Left ventricle myocardium superior (tissue), 1 donor: ENCODE measurements at places on chromosomes 11 and 22. TPM values are rescaled to one million over a fixed set of nuclear protein-coding genes. Genes with fewer than 3 reads are reported as not detected.

- no peak for DNase-seq
Observed at GRCh38 chr22:36769541-36770512, 6.1 kb downstream of the IFT27 start.

Gene DGCR6
- total RNA-seq, result 11.2 TPM

DNA sequence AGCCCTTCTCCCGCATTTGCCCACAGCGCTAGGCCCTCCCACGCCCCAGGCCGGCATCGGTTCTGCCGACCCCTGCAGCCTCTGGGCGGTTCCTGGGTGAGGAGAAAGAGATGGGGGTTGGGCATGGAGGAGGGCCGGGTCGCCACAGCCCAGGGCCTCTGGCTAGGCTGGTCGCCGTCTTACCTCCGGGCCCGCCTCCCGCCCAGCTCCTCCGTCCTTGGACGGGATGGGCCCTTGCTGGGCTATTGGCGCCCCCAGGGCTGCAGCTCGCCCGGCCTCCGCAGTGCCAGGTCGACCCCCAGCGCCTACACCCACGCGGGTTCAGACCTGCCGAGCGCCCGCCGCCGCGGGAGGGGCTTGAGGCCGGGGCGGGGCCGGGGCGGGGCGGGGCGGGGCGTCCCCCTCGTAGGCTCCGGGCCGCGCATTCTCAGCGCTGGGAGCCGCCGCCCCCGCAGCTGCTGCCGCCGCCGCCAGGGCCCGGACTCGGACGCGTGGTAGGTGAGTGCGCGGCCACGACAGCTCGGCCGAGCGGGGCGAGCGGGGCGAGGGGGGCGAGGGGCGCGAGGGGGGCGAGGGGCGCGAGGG, at the start of gene CD151:
Gene CD151, plus strand, starts transcription at position 424 of the 585 bp plus-strand sequence. CDS start 3,118 bp downstream, outside the sequence.
- DNase-seq, result peak; percentile 75

DNA sequence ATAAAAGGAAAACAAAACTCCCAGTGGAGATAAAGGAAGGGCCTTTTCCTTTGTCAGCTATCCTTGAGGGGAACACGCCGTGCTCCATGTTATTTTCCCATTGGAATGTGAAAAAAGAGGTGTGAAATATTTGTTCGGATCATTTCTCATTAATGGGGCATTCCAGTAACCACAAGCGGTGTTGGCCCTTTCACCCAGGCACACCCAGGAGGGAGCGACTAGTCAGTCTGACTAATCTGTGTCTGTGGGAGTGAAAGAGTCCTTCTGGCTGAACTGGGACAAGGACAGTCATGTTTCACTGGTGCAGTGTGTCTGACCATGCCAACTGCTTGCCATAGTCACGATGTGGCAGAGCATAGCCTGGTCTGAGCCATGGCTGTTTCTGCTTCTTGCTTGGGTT, 13.0 kb upstream of the MYEOV start:
- no peak for DNase-seq

Gene GPR83
- 0.17 TPM for total RNA-seq

GRCh38 chr11:128492903-128493569, 94.3 kb downstream of the ETS1 start:
- no peak for DNase-seq

DNA sequence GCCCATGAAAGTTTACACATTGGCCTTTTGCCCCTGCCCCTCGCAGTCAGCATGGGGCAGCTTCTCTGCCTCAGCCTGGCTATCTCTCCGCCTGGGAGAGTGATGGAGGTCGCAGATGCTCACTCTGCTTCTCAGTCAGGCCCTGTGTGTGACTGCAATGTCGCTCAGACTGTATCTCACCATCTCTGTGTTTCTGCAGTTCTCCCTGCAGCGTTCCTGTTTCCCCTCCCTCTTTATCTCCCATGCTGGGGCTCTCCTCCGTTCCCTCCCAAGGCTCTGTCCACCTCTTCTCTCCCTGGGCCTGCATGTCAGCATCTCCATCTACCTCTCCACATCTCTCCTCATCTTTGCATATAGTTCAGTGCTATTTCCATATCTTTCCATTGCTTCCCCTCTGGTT, 38.1 kb downstream of the SLC22A12 start:
- no peak for DNase-seq

DNA sequence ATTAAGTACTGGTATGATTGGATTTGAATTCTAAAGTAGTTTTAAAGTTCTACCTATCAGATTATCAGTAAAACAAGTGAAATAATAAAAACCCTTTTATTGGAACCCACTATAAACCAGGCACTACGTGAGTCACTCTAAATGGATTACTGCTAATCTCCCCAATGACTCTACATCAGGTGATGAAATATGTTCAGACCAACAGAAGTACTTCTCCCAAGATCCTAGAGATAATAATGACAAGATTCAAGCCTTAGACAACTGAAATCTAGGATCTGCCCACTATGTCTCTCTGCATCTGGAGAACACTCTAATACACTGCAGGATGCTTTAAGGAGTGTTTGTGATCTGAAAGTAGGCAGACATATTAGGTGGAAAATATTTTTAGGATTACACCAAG, 652.1 kb upstream of the CHORDC1 start:
- DNase-seq, result no peak

Gene C22orf31
- total RNA-seq, result not detected

DNA sequence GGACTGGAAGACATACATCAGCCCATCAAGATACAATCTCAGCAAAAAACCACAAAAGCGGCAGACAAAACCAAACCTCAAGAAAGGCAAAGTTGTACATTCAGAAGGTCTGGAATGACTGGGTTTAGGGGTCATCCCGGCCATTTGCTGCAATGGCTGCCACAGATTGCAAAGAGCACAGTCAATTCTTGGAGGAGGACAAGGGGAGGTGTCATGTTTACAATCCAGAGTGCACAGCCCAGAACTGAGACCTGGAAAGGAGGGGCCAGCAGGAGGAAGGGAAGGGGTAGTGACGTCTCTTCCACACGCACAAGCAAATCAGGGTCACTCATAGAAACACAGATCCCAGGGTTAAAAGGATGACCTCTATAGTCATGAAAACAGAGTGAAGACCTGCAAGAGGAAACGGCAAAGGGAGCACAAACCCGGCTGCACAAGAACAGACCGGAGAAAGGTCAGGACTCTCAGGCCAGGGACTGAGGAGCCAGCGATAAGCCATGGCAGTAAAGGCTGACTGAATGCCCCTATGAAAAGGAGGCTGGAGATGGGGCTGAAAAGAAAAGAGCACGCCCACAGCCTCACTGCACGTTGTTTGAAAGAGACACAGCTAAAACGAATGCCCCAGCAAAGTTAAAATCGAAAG, 18.2 kb upstream of the MUC5AC start:
- no peak for DNase-seq

- DNase-seq, result no peak
Observed at GRCh38 chr11:110032957-110033570, 60.1 kb upstream of the ZC3H12C start.

DNA sequence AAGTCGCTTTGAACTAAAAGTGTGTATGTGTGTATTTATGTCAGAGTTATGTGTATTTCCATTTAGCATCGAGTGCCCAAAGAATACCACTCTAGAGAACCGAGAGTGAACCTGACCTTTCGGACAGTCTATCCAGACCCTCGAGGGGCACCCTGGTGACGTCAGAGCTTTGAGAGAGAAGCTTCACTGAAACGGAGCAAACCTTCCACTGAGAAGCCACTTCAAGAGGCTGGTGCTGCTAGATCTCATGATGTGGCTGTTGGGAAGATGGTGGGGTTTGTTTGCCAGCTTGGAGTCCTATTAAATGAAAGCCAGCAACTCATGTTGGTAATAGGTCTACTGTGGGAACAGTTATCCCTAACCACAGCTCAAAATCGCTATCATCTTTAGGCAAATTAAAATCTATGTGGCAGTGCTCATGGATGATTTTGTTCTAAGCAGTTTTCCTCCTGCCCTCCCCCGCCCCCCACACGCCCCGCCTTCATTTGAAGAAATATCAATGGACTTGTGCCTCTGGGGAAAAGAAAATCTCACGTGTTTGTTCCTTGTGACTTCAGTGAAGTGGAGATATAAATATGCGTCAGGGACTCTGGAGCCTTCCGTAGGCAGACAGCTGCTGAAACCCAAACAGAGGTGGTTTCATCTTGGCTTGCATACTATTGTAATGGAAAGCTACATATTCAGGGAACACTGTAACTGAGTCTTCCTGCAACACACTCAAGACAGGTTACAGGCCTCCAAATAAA, 22.4 kb upstream of the C11orf96 start:
- DNase-seq, result no peak

DNA sequence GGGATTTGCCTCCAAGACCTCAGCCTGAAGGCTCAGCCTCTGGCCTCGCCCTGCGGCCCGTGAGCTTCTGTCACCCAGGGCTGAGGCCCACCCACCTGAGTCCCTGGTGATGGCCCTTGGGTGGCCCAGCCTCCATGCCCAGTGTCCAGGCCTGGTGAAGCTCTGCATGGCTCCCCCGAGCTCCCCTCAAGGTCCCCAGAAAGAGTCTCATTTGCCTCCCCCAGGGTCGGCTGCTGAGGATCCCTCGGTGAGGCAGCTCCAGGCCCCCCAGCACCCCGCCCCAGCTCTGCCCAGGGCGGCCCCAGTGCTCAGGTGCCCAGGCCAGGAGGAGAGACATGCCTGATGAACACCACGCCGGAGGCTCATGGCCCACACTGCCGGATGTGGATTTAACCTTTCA, 2.1 kb upstream of the TH start:
- no peak for DNase-seq

Gene RRAS2
- 30.6 TPM for total RNA-seq

GRCh38 chr11:130386056-130386455, 42.4 kb downstream of the ADAMTS8 start:
- no peak for DNase-seq

DNA sequence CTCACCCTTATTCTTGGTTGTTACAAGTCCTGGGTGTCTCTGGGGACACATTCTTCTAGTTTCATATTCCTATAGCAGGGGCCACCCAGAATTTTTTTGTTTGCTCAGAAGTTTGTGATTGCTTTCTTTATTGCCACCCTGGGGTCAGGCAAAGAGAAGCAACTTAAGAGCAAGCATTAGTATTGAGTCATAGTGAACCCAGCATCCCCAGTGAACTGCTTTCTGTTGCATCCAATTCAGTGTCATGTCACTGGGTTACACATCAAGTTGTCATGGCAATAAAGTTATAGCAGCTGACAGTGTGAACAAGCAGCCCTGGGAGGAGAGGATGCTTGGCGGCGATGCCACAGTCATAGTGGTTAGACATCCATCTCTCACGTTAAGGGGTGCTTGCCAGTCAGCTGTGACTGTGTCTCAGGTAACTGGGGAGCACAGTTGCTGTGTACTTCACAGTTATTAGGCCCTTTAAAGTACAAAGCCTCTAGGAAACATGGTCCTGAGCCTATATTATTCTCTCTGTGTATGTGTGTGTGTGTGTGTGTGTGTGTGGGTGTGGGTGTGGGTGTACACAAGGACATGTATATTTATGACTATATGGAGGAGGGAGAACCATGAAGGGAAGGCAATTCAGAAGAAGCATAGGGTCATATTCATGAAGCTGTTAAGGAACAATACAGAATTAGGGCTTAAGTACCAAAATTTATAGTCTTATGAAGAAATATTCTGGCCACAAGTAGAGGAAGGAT, 52.5 kb downstream of the TRIM44 start:
- no peak for DNase-seq

GRCh38 chr11:27456140-27456794, 16.3 kb downstream of the LGR4 start:
- no peak for DNase-seq

Gene OR52I2
- total RNA-seq, result not detected

DNA sequence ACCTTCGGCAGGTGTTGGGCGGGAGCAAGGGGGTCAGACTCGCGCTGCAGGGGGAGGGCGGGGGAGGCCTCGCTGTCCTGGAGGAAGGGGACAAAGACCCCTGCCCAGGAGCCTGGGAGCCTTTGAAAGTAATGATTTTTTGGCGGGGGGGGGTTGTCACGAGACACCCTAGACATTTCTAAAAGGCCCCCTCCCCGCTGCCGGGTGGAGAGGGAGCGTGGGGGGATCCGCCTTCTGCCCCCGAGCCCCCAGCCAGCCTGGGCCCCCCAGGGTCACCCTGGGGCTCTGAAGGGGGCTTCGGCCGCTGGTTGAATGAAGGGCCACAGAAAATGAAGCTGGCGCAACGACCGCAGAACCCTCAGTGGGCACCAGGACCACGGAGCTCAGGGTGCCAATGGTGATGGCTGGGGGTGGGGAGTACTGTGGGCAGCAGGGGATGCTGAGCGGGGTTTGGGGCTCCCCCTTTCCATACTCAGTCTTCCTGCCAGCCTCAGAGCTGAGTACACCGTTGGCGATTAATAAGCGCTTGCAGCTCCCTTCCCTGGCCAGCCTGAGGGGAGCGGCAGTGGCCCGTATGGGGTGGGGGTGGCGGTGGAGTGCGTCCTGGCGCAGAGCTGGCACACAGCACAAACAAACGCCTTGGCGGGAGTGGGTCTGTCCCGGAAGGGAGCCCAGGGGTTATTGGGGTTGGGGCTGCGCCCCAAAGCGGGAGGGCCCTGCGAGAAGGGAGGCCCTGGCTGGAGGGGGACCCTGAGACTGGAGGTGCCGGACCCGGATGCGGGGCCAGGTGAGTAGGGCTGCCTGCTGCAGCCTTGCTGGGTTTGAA, 1.2 kb upstream of the DUSP8 start:
- DNase-seq, result peak; percentile 39

DNA sequence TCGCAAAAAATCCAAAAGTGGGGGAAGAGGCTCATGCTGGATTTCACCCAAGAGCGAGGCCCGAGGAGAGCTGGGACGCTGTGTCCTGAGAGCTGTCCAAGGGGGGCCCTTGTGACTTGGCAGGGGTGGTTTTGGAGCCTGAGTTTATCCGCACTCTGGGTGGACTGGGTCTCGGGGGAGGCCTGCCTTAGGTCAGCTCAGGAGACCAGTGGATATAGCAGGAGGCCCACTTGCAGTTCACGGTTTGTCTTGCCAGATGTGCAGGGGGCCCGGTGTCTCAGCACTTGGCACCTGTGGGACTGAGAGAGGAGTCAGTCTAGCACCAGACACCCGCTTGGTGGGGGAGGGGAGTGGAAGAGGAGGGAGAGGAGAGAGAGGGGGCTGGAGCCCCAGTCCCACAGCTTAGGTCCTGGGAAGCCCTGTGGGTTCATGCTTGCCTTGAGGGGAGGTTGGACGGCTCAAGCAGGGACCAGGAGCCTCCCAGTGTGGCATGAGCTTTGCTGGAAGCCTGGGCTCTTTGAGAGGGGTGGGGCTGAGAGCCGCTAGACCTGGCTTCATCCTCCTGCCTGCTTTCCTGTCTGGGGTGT, 33.4 kb downstream of the PARVB start:
- peak; percentile 88 for DNase-seq

Gene PVALB
- not detected for total RNA-seq
